ELR (cell line): ENCODE measurements at places on chromosomes 12 and 14.

GRCh38 chr14:52079239-52079959 lies 10.5 kb upstream of the NID2 start:
- DNase-seq, result peak; percentile 93

- DNase-seq, result no peak
Measured at GRCh38 chr12:105091476-105092206, 7.4 kb upstream of the ALDH1L2 start.

- peak; percentile 22 for DNase-seq
Measured at GRCh38 chr14:90675399-90675798, 140.8 kb downstream of the TTC7B start.

- DNase-seq, result no peak
Measured at GRCh38 chr14:49196327-49196726, 389.9 kb downstream of the RPS29 start.

DNA sequence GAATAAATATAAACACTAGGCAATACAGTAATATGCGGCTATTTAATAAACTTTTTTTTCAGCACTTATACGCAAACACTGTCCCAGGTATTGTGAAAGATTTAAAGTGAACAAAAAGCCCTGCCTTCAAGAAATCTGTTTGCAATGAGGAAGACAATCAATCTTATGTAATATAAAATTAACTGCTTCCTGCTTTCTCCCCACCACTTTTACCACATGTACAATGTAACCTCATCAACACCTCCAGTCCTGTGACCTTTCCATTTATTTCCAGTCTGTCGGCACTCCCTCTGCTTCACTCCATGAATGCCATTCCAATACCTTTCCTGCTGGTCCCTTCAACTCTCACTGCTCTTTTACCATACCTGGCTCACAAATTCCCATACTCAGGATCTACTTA lies 10.5 kb downstream of the SNX6 start:
- DNase-seq, result no peak

- DNase-seq, result no peak
Measured at GRCh38 chr12:127909041-127909440, 357.9 kb upstream of the TMEM132C start.

DNA sequence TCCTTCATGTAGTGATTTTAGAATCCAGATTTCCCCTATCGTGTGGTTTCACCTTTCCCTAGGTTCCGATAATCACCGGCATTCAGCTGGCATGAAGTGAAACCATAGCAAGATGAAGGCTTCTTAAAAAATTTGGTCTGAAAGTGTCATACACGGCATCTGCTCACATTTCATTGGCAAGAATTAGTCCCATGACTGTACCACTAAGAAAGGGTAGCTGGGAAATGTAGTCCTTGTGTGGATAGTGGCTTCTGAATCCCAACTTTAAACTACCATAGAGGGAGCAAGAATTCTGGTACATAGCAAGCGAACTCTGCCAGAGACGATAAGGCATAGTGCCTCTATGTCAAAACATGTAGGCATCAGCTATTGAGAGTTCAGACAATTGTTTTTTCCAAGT lies 360.1 kb upstream of the TBX3 start:
- DNase-seq, result peak; percentile 3

- no peak for DNase-seq
Measured at GRCh38 chr14:87566991-87567390, 426.0 kb downstream of the GALC start.

- DNase-seq, result peak; percentile 93
Measured at GRCh38 chr12:46959502-46959901, 119.9 kb upstream of the PCED1B start.

DNA sequence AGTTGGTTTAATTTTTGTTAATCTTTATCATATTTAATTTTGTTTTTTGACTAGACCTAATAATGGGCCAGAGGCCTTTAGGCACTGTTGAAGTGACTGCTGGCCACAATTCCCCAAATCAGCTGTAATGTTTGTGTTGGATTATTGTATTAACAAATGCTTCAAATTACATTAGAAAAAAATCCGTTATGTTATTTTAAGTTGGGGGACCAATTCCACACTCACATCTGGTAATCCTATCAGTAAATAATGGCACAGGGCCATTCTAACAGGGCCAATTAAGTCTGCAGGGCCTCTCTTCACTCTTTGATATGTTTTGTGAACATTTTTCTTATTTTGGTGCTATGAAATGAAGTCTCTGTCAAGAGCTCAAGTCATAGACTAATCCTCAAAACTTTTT lies 39.6 kb downstream of the CHST11 start:
- no peak for DNase-seq

- DNase-seq, result no peak
Measured at GRCh38 chr12:3200814-3201233, 123.6 kb downstream of the TSPAN9 start.

- no peak for DNase-seq
Measured at GRCh38 chr12:42792265-42792664, 202.7 kb upstream of the PRICKLE1 start.

- DNase-seq, result no peak
Measured at GRCh38 chr14:55340482-55340881, 69.3 kb downstream of the FBXO34 start.

- DNase-seq, result no peak
Measured at GRCh38 chr12:51219322-51219721, 1.5 kb upstream of the POU6F1 start.

- no peak for DNase-seq
Measured at GRCh38 chr14:26398616-26399015, 199.2 kb downstream of the NOVA1 start.

- no peak for DNase-seq
Measured at GRCh38 chr14:52352061-52352491, 38.0 kb downstream of the PTGER2 start.

- DNase-seq, result peak; percentile 54
Measured at GRCh38 chr12:108333898-108334699, 5.0 kb downstream of the CMKLR1 start.

DNA sequence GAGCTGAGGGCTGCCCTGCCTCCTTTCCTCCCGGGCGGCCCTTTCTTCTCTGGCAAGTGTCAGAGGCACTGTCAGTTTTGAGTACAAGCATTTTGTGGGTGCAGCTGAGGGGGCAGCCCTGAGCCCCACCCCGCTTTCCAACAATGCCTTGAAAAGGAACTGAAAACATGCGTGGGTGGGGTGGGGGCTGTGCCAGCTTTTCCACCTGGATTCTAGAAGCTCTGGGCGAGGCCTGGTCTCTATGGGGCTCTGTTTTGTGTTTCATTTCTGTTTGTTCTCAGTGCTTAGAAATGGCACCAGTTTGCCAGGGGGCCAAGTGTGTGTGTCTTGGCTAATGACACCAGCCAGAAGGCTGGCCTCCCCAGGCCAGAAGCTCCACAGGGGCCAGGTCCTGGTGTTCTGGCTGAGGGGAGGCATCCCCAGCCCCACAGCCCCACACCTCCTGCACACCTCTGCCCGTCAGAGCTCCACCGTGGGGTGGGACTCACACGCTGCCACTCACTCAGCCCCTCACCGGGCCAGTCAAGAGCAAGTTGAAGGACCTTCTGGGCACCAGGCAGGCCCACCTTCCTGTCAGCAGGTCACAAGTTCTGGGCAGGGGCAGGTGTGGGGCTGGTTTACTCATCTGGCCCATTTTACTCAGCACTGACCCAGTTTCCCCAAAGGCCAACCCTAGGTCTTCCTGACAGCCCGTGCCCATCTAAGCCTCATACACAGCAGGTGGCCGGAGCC lies 155.1 kb downstream of the CALM1 start:
- DNase-seq, result no peak

GRCh38 chr12:93972411-93973208 lies 175.8 kb upstream of the PLXNC1 start:
- DNase-seq, result peak; percentile 85

GRCh38 chr14:67532998-67533753 lies at the start of gene PLEKHH1:
Gene PLEKHH1, plus strand, starts transcription at chr14:67533290. Its CDS starts 8,578 bp downstream, at chr14:67541868.
- peak; percentile 85 for DNase-seq

DNA sequence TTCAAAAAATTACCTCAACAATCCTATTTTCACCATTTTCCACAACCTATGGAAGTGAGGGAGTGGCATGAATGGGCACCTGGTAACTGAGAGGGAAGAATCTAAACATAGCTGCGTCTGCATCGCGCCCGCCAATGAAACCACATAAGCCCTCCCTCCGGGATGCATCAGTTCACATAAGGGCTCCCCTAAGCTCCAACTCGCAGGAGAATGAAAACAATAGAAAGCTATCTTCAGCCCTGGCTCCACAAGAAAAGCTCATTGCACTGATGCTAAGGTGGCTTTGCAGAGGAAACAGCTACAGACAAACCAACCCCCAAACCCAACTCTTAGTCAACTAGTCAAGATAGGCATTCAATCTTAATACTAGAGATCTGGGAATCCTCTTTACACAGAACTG lies 173.3 kb downstream of the FOXN3 start:
- no peak for DNase-seq

- no peak for DNase-seq
Measured at GRCh38 chr12:129068684-129069083, 215.4 kb downstream of the GLT1D1 start.

DNA sequence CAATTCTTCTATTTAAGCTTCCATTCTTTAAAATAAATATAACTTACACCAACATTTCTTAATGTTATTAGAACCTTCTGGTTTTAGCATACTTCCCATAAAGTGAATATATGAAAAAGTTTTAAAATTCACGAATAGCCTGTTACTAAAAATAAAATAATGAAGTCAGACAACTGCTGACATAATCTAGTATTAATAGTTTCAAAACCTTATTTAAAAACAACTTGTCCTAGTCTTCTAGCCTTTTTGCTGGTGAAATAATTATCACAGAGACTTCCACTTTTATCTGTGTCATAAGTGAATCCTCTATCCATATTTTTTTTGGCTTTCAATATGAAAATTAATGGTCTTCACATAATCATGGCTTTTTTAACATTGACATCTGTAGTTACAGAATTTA lies 93.8 kb upstream of the MON2 start:
- DNase-seq, result no peak

DNA sequence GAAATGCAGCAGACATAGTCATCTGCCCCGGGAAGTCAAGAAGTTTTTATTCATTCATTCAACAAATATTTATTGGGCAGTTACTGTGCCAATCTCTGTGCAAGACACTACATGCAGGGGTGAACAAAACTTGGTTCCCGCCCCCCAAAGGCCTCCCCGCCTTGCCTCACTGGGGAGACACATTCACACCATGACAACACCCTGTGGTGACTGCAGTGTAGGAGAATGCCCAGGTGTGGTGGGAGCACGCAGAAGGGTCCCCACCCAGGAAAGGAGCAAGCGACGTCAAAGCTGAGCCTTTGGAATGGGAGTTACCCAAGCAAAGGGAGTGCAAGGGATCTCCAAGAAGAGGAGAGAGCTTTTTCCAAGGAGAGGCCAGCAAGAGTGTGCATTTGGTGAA lies 1.6 kb upstream of the AQP6 start:
- DNase-seq, result no peak

- DNase-seq, result no peak
Measured at GRCh38 chr12:69908203-69908602, 83.2 kb downstream of the MYRFL start.

DNA sequence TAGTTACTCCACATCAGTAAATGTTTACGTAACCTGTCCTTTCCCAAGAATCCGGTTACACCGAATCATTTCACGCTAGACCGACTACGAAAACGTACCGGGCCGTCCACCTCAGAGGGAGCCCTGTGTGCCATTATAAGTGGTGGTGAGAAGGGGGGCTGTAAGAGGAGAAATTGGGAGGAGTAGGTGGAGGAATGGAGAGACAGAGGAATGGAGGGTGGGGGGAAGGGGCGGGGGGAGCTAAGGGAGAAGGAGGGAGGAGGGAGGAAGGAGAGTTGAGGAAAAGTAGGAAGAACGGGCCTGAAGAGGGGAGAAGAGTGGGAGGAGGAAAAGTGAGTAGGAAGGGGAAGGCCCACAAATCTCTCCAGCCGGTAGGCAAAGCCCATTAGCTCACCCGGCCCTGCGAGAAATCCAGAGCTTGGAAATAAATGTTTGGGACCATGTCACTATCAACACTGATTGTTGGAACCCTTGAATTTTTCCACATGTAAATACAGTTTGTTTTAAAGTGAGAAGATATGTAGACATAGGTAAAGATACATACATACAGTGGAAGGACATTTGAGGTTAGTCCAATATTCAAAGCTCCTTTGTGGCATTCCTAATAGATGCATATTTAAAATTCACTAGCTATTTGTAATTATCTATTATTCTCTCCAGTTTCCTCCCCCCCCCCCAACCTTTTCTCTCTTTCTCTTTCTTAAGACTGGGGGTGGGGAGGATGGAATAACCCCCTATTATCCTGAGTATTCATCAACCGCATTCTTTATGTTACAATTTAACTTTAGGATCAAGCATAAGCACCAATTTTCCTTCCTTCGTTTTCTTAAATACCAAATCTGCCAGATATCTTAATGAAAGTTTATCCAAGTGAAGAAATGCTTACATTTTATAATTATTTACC lies 2.1 kb upstream of the FOXG1 start:
- DNase-seq, result no peak

DNA sequence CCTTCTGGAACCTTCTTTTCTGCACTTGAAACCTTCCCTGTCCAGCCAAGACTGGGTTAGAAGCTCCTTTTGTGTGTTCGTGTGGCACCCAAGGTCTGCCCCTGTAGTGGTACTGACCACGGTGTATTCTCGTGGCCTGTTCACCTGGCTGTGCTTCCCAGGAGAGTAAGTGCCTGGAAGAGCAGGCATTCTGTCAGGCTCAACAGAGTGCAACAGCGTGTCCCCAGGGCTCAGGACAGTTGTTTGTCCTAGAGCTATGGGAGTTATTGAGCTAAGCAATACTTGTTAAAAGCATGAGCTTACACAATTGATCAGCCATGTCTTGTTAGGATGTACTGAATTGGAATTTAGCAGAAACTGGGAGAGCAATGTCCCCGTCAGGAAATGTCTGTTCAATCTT lies 12.9 kb upstream of the SLC38A2 start:
- peak; percentile 20 for DNase-seq

GRCh38 chr12:92139634-92140150 lies 6.0 kb downstream of the BTG1 start:
- peak; percentile 59 for DNase-seq
